Lung (tissue), 17 donors: ENCODE measurements at places on chromosomes 5 and 9. TPM values are rescaled to one million over a fixed set of nuclear protein-coding genes. Genes with fewer than 3 reads are reported as not detected.

Gene IL5
- total RNA-seq: not detected

Gene CFAP157
- total RNA-seq: 14.6 TPM

- no peak for DNase-seq
Measured at GRCh38 chr5:39068099-39068498, 6.1 kb downstream of the RICTOR start.

Gene SPATA31E1
- total RNA-seq: not detected

DNA sequence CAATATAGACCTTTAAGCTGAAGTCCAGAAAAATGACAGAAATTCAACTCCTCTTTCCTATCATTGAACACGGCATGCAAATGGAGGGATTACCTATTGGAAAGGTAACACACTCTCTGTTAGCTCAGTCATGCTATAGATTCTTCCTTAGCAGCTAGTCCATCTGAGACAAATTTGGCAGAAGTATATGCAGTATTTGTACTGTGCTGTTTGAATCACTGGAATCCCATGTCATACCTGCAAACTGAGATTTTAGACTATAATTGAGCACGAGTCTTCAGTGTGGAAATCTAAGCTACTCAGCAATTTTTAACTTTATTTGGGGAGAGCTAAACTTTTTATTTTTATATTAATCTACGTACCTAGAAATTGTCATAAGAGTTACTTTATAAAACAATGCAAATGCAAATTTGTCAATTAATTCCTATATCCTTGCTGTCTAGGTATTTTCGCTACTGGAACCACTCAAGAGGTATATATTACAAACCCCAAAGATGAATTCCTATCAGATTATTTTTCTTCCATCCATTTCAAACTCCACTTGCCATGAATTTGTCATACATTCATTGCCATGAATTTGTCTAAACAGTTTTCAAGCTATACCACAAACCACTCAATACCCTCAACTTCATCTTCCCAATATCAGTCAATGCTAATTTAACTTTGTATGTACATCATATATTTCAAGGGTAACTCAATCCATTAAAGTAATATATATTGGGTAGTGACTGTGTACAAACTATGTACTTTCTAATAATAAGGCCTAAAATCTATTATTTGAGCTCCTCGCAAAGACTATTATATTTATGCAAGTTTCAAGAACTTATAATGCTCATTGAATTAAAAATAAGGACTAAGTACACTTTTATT lies 224.8 kb downstream of the MEF2C start:
- no peak for DNase-seq

- no peak for DNase-seq
Measured at GRCh38 chr9:126248680-126249079, 77.9 kb upstream of the MVB12B start.

Gene FOXD1
- 0.37 TPM for total RNA-seq

Gene MORN5
- total RNA-seq: 22.9 TPM

DNA sequence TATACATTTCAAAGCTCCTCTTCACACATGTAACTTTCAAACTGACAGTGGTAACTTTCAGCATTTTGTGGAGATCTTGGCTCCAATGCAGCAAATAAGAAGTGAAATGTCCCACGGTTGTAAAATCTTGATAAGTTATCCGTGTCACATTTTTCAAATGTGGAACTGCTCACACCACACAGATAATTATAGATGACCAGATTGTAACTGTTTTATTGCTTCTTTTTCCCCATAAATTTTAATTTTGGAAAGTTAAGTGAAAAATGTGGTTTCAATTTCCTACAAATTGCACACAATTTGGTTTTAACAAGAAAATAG lies 347.1 kb downstream of the EBF1 start:
- no peak for DNase-seq

Gene LCNL1
- 2.5 TPM for total RNA-seq

GRCh38 chr9:114035845-114036801 lies 42.0 kb downstream of the AMBP start:
- DNase-seq: peak; percentile 10

- peak; percentile 43 for DNase-seq
Measured at GRCh38 chr9:92035146-92035545, 80.1 kb downstream of the SPTLC1 start.

GRCh38 chr9:135037521-135038250 lies 49.8 kb upstream of the OLFM1 start:
- DNase-seq: no peak

- no peak for DNase-seq
Measured at GRCh38 chr9:89731262-89732182, 126.7 kb downstream of the GADD45G start.

DNA sequence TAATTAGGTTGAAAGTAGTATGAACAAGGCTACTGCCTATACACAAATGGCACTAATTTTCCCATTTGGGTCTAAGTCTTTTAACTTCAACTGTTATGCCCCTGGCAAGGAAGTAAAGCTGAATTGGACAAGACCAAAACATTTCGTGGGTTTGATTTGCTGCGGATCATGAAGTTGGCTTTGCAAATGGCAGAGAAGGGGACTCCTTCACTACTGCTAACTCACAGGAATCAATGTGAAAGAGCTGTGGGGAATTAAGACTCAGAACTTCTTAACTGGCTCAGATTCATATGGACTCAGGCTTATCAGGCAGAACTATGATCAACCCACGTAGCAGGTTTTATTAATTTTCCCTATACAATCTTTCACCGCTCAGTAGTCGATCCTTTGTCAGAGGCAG lies 73.8 kb upstream of the IFNE start:
- no peak for DNase-seq

DNA sequence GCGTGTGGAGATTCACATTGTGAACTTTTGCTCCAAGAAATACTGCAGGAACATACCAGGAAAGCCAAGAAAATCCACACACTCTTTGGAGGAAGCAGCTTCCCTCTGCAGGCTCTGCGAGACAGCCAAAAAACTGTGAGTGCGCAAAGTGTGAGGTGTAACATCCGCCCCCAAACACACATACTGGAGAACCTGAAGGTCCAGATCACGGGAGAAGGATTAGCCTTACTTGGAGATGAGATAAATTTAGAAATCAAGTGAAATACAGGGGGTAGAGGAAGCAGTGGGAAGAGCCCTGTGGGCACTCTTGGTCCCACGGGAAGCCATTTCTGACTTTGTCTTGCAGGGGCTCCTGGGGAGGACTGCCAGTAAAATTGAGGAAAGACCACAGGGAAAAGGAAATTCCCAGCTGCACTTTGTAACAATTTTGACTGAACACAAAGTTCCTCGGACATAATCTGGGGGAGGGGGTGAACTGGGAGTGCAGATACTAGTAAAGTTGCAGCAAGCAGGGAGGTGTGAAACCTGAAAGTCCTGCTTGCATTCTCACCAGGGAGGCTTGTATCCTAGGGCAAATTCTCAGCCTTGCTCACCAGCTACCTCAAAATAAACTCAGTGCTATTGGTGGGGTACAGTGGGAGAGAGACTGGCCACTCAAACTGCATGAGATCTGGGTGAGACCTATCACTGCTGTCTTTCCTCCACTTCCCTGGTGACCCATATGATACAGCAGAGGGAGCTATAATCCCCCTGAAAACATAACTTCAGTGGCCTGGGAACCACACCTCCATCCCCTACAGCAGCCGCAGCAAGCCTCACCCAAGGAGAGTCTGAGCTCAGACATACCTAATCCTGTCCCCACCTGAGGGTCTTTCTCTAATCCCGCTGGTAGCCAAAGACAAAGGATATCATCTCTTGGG lies 109.1 kb downstream of the ALDH1A1 start:
- no peak for DNase-seq

GRCh38 chr9:131706608-131706970 lies 33.3 kb downstream of the RAPGEF1 start:
- no peak for DNase-seq

DNA sequence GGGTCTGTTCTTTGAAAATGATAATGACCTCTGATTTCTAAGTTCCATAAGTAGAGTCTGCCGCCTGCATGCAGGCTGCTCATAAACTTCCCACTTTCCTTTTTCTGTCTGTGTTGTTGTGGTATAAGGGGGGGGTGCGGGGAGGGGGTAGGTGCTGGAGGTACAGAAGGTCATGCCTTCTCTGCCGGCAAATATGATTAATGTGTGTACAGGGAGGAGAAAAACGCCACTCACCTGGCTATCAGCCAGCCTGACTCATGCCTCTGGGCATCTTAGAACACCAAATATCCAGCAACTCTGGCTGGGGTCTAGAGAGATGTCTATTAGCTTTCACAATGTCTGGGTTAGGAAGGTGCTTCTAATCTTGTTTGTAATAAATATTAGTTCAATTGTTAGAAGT lies 128.3 kb downstream of the EFNA5 start:
- DNase-seq: no peak

DNA sequence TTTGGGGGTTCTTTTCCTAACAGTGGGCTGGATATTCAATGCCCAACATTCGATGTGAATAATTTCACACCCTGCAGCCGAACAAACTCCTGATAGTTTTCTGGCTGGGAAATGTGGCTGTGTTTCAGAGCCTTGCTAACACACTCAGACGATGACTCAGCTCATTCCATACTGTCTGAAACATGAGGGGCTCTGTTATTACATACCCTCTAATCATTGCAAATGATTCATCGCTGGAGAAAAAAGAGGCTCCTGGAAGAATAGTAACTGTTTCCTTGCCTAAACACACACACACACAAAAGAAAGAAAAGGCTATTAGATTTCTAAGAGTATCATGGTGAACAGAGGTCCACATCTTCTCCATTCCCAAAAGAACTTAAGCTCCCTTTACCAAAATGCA lies 75.8 kb downstream of the OXCT1 start:
- DNase-seq: peak; percentile 61

DNA sequence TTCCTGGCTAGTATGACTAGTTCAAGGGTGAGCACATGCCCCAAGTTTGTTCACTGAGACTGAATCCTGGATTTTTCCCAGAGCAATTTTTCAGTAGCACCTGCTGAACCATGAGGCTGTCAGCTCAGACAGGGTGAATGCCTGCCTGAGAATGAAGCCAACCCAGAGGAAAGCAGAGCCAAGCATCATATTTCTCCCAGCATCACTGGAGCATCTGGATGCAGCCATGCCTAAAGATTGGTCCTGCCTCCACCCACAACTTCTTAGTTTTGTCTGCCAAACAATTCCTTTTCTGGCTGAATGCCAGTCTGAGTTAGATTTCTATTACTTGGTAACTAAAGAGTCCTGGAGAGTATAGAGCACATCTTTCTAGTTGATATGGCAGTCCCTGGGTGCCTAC lies 343.6 kb downstream of the CSNK1G3 start:
- no peak for DNase-seq

- no peak for DNase-seq
Measured at GRCh38 chr5:89930591-89931392, 478.8 kb downstream of the CETN3 start.

Gene F2RL2
- 0.80 TPM for total RNA-seq

DNA sequence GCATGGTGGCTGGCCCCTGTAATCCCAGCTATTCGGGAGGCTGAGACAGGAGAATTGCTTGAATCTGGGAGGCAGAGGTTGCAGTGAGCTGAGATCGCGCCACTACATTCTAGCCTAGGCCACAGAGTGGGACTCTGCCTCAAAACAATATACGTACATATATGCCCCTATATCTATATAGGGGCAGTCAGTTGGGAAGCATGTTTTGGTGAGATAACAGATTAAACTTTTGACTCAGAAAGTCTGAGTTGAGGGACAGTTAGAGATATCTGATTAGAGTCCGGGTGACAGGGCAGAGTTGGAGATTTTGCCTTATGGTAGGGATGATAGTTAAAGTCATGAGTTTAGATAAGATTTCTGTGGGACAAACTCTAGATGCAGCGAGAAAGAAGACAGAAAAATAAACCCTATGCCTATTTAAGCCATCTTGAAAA lies 71.8 kb upstream of the ALDH1A1 start:
- DNase-seq: no peak

Gene OLFM1
- 24.8 TPM for total RNA-seq

Gene ANKDD1B
- total RNA-seq: 8.0 TPM
